ENCODE measurements at places on chromosomes 3 and 15.

GRCh38 chr15:31489801-31490646 lies 163.4 kb downstream of the KLF13 start:
- peak; percentile 16 for DNase-seq

- no peak for DNase-seq
Observed at GRCh38 chr15:74580538-74581350, 34.9 kb upstream of the CLK3 start.

DNA sequence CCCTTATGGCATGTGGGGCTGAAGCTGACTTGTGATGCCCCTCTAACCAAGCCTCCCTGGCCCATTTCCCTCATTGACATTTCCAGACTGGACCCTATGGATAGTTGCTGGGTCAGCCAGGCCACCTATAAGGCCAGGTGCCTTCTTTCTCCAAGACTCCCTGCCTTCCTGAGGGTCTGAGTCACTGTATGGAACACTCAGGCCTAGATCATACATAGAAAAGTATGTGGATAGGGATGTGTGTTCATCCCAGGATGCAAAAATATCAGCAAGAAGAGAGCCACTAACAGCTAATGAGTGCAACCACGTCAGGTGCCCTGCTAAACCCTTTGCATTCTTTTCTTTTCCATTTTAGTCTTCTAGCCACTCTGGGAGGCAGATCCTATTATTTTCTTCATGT lies 168.4 kb upstream of the WNT5A start:
- DNase-seq = no peak

DNA sequence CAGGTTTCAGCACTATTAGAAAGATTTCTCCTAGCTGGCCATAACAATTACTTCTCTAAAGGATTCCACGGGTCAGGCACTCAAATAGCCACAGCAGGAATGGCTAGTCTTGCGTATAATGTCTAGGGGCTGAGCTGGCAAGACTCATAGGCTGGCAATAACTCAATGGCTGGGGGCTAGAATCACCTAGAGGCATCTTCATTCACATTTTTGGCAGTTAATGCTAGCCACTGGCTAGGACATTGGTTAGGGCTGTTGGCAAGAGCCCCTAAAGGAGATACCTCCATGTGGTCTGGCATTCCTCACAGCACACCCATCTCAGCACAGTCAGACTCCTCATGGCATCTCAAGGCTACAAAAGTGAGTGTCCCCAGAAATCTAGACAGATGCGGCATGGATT lies 6.2 kb downstream of the SUSD5 start:
- no peak for DNase-seq

DNA sequence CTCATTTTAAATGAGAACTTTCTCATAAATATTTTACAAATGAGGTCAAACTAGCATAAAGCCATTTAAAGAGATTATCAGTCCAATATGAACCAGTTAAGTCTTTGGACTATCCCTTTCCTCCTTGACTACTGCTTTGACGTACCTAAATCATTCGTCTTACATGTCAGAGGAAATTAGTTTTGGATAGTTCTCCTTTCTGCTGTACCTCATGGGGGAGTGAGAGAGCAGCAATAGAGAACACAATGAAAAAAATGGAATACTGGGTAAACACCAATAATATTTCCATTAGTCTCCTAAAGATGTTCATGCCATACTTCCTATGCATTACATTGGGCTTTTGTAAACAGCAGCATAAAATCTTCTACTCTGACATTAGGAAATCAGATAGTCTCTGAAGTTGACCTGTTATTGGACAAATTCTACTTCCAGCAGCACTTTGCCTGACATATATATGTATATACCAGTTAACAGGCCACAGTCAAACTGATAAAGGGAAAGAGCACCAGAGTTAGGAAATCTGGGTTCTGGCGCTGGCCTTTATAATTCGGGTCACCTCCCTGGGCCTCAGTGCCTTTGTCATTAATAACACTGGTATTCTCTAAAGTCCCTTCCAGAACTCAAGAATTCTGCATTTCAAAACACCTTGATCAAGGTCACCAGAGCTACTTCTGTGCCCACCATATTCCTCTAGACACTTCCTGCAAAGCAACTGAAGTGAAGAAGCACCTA lies 26.8 kb downstream of the TIMMDC1 start:
- DNase-seq = no peak
